Activated CD8-positive, alpha-beta memory T cell treated with anti-CD3 and anti-CD28 coated beads for 48 hours (primary cell): ENCODE measurements at places on chromosomes 3 and 15.

GRCh38 chr3:157938154-157938779 lies 168.0 kb downstream of the SHOX2 start:
- DNase-seq, result no peak

DNA sequence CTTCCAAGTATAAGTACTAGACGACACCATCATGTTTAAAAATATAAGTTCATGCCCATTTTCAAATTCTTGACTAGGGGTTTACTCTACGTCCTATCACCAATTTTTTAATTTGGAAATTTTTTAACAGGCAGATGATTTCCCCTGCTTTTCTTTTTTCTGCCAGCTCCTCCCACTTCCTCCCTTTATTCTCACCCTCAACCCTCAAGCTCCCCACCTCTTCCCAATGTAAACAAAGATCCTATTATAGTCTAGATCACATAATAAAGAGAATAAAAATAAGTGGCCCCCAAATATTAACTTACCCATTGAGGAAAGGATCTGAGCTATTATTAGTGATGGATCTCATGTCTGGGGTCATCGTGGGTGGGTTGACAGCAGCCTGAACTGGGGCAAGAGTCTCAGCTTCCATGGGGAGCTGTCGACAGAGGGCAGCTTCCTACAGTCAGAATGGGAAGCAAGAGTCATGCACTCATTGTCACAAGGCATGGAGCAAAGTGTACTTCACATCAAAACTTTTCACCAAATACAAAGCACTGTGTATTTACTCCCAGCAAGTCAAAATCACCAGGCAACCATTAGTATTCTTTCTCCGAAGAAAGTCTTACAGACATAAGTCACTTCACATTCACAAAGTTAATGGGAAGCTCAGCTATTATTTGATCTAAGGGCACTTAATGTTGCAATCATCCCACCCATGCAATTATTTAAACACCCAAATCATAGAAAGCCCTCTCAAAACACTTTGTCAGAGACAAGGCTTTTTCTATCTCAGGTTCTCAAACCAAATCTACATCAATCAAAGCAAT lies 53.2 kb downstream of the TM4SF4 start:
- no peak for DNase-seq

- DNase-seq, result no peak
These were observed 99.1 kb downstream of the DAPK2 start for GRCh38 chr15:63947228-63947627.

DNA sequence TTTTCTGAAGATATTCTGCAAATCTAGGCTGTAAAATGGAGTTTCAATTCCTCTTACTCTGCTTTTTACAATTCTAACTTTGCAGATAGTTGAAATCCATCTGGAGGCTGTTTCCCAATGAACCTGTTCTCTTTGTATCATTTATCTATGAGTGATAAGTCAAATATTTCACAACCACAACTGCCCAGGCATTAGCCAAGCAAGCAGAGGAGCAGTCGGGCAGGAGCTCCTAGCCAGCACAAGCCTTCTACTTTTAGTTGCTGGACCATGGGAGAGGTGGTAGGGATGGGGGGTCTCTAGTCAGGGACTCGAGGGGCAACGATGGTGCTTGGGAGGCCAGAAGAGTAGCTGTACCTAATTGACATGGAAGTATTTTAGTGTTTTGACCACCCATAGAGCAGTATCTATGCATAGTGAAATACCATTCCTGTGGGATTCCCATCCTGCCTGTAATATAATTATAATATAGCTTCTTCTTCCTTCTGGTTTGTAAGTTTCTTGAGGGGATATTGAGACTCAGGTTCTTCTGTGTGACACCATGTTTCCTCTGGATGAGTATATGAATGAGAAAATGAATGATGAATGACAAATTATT lies 353.5 kb upstream of the IL12A start:
- DNase-seq, result no peak

DNA sequence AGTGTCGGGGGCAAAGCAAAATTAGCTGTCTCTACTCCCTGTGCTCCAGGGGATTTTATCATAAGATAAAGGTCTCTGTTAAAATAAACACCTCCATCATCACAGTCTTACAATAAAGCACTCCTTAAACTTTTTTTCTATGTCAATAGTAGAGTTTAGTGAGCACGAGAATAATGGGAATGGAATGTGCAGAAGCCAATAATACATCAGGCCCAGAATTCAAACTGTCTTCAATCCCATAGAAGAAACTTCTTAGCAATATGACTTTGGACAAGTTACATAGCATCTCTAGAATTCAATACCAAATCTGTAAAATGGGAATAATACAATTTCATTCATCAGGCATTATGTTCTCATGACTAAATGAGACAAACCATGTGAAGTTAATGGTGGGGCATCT lies 49.0 kb upstream of the EPHA3 start:
- no peak for DNase-seq

DNA sequence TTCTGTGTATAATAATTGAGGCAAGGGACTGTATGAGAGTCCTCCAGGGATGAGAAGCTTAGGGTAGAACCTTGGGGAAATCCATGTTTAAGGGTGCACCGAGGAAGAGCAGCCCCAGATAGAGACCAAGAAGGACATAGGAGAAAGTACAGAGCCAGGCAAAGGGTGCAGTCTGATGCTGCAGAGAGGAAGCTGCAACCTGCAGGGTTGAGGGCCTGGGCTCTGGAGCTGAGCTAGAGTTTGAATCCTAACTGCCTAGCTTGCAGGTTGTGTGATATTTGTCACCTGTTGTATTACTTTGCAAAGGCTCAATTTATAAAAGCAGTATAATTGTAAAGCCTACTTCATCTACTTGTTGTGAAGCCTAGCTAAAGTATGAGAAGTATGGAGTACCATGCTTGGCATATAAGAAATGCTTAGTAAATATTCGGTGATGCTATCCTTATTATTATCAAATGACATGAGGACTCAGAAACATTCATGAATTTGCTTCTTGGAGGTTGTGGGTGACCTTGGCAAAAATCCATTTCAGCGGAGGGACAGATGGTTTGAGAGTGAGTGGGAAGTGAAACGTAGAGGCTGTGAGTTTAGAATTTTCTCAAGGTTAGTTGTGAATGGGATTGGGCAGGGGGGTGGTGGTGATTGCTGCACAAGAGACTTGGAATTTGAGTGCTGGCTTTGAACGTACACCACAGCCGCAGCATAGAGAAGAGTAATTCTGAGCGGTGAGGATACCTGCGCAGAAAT lies 43.8 kb downstream of the PLCL2 start:
- no peak for DNase-seq

DNA sequence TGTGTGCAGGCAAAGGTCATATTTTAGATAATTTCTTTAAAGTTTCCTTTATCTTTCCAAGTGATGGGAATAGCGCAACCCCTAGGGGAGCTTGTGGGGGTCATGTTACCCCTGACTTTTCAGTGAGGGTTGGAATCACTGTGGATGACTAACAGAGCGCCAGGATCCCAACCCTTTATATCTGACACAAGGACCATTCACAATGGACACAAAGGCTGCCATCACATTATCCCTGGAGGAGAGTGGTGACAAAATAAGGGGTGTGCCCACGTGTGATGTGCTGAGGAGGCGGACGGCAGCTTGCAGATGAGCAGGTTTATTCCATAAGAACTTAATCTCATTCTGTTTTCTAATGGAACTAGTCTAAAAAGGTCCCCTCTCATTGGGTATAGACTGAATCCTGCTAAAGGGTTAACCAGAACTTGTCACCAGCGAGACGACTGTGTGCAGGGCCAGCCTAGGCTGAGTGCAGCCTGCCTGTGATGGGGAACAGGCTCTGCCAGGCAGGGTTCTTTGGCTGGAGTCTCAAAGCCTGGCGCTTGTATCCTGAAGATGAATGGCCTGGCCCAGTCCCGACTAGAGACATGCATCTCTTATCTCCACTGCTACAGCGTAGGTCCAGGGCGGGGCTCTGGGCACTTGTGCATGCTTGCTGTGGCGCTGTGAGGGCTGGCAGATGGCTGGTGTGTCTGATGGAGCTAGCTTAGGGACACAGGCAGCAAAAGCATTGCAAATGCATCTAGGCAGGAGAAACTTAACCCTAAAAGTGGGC lies 50.2 kb downstream of the CHDH start:
- DNase-seq, result no peak

DNA sequence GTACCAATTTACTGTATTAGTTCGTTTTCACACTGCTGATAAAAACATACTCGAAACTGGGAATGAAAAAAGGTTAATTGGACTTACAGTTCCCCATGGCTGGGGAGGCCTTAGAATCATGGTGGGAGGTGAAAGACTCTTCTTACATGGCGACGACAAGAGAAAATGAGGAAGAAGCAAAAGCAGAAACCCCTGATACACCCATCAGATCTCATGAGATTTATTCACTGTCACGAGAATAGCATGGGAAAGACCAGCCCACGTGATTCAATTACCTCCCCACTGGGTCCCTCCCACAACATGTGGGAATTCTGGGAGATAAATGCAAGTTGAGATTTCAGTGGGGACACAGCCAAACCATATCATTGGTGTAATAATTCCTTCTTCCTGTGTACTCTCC lies 69.6 kb downstream of the C3orf20 start:
- DNase-seq, result no peak

DNA sequence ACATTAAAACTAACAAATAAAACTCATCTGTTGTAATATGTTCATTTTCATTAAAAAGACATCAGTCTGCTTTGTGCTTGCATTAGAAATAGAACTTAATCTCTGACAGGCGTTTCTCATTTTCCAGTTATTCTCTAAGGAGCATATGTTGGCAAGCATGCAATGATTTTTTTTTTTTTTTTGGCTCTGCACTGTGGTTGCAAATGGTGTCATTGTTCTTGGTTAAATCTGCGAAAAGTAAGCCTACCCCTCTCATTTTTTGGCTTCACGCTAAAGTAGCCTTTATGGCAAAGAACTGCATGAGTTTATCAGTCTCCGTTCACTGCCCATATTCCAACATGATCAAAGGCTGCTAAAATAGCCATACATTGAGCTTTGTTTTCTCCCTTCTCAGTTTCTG lies 403.2 kb downstream of the MECOM start:
- no peak for DNase-seq

DNA sequence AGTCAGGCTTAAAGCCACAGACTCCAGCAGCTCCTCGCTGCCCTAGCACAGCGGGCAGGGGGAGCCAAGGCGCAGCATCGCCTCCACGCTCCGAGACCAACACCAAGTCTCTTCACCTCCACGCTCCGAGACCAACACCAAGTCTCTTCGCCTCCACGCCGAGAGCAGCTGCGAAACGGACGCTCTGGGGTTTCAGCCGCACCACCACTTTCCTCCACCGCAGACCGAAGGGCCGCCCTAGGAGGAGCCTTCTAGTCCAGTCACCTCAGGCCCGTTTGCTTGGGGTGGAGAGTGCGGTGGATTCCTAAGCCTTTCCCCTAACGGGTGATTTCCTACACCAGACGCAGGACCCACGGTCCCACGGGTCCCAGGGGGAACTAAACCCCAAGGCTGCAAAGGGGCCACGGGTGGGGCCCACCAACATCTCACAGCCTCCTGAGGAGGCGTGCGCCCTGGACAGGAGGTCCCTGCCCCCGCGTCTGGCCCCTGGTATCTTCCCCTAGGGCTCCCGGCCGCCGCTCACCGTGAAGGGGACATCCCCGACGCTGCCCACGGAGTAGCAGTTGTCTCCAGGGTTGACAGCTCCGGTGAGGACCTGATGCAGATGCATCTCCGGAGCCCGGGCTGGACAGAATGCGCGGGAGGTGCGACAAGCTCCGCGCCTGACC lies 501 bp downstream of the DMXL2 start:
- peak; percentile 20 for DNase-seq

- no peak for DNase-seq
These were observed 30.0 kb upstream of the CYP11A1 start for GRCh38 chr15:74397239-74398068.

GRCh38 chr15:61081027-61081322 lies 148.1 kb downstream of the RORA start:
- DNase-seq, result no peak

DNA sequence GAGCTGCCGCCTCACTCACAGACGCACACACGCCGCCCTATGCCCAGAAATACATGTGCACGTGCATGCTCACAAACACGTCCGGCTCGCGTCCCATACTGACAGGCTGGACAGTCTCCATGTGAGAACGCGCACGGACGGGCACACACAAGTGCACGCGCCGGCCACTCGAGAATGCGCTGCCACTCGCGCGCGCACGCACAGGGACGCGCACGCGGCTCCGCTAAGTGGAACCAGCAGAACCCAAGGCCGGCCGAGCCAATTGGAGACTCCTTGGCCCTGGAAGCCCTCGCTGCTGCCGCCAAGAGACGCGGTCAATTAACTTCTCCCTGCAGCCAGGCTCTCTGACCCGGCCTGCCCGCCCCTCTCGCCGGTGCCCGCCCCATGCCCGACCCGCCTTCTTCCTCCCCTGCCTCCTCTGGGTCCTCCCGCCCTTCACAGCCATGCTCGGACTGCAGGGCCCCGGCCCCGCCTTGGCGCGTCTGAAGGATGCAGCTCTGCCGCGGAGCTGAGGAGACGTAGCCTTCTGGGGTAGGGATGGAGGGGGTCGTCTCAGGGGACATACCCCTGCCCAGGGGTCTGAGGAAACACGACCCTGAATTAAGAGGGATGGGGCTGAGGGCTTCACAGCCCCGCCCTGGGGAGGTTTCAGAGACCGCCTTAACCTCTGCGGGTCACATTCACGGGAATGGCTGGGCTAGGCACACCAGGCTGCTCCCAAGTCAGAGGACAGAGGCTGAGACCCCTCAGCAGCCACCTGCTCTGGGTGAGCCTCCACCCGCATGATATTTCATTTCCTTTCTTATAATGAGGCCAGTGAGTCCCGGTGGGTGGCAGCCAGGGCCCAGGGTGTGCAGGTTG lies 15.0 kb downstream of the PTH1R start:
- no peak for DNase-seq

DNA sequence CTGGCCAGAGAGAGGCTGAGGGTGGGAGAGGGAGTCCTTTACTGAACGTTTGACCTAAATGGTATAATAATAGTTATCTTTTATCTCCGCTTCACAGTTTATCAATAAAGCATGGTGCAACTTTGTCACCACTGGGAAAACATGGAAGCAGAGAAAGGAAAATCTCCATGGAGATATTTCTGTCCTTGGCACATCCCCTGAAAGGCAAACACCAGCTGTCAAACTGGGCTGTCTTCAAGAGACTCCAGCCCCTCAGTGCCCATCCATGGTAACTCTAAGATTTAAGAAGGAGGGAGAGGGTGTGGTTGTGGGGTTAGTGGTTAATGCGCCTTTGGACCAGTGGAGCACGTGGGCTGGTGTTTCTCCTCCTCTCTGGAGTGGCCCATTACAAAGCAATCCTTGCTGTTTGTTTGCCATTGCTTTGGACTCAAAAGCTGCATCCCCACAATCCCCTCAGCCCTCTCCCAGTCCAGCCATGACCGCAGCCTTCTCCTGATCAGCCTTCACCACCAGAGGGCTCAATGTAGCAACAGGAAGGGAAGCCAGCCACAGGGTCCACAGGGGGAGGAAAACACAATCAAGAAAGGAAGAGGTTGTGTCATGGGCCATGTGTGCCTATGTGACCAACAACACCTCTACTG lies 38.2 kb upstream of the FAM174B start:
- no peak for DNase-seq

GRCh38 chr15:31402003-31402402 lies 75.4 kb downstream of the KLF13 start:
- DNase-seq, result no peak

DNA sequence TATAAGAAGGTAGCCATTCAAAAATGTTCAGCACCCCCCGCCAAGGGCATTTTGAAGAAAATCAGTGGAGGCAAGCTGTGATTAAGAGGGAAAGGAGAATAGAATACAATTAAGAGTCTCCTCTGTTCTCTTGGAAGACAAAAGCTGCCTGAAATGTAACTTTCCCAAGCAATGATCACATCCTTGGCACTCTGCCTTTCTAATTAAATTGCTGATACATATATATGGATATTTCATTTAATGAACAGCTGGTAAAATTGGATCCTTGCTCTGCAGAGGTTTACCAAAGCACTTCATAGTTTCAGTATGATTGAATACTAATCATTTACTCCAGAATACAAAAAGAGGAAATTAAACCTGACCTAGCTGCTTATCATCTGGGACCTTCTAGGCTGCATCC lies 10.4 kb downstream of the COL6A6 start:
- DNase-seq, result no peak
